Hematopoietic multipotent progenitor cell (in vitro differentiated cells): ENCODE measurements at places on chromosomes 12 and 14.

- DNase-seq: no peak
Measured at GRCh38 chr12:2483713-2484112, 311.1 kb upstream of the FKBP4 start.

- DNase-seq: no peak
Measured at GRCh38 chr12:52123487-52124186, 44.1 kb downstream of the SMIM41 start.

GRCh38 chr14:68282479-68283377 is 463.1 kb downstream of the RAD51B start:
- no peak for DNase-seq

- no peak for DNase-seq
Measured at GRCh38 chr14:83828406-83828805, 1701.5 kb upstream of the FLRT2 start.

DNA sequence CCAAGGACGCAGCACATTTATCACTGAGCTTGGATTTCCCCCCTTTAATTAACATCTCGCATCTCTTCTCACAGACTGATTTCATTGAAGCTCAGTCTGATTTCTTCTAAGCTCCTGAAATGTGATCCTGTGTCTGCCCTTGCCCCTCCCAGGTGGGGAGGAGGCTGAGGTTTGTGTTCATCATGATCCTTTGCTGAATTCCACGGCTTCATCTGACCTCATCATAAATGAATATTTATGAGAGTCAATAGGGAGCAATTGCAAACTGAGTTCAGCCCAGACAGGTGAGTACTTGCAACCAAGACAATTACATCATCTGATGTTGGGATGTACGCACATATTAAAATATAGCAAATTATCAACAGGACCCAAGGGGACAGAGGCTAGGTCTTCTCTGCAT is 72.4 kb downstream of the MAP1LC3B2 start:
- no peak for DNase-seq

DNA sequence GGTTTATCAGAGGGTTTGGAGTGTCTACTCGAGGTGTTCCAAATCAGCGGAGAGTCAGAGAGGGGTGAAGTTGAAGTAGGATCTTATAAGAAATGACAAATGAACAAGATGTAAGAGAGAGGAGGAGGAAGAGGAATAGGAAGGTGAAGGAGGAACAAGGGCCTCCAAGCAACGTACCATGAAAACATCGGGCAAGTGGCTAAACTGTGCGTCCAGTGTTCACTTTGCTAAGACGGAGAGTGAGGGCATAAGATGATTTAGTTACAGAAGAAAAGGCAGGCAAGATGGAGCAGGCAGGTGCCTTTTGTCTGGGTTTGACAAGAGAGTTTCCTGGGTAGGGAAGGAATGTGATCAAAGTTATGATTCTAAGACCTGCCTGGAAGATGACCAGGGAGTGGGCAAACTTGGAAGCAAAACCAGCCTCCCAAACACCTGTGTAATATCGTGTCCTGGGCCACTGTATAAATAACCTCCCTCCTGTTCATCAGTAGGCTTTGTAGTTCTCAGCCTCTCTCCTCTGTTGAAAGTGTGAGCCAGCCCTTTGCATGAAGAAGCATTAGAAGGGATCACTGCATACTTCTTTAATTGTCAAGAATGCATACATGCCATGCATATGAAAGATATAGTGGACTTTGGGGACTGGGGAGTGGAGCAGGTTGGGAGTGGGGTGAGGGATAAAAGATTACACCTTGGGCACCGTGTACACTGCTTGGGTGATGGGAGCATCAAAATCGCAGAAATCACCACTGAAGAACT is 111.4 kb downstream of the ZFP36L1 start:
- DNase-seq: no peak

DNA sequence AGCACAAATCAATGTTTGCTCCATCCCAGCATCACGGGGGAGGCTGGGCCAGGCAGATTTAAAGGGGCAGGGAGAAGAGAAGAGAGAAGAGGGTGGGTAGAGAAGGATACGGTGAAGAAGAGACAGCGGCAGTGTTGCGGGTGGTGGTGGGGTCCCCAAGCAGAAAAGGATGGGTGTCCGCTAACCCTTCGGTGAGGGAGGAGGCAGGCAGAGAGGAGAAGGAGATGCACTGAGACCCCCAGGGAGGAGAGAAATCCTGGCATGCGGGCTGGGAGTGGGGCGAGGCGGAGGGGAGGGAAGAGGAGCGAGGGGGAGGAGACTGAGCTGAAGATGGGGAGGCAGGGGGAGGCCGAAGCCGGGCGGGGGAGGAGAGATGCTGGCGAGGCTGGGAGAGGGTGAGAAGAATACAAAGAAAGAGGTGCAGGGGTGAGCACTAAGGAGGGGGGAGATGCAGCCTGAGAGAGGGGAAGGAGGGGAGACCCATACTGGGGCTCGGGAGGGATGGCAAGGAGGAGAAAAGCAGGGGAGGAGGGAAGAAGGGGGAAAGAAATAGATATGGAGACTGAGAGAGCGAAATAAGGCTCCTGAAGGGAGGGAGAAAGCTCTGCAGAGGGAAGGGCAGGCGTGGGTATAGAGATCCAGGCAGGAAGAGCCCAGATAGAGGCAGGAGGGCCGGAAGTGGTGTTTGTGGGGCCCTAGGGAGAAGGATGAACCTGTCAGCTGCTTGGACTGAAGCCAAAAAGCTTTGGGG is at the start of gene JPH4:
Gene JPH4, minus strand, starts transcription at position 231 of the 751 bp plus-strand sequence. CDS start 1,337 bp downstream, outside the sequence.
- DNase-seq: no peak

DNA sequence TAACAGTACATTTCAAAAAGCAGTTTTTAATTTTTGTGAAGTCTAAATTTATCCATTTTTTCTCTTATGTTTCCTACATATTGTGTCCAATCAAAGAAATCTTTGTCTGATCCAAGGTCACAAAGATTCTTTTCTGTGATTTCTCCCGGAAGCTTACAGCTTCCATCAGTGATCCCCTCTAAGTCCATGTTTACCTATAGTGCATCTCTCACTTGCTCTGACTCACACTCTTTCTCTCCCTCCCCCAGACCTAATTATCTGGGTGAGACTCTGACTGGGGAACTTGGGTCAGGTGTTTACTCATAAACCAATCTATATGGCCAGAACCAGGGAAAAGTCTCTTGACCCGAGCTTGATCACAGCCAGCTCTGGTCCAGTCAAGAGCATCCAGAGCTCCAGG is 224.4 kb downstream of the SPTSSA start:
- DNase-seq: no peak

GRCh38 chr14:100786131-100786530 is 39.8 kb upstream of the MEG3 start:
- no peak for DNase-seq

- DNase-seq: no peak
Measured at GRCh38 chr14:62168564-62169155, 406.4 kb downstream of the SNAPC1 start.

DNA sequence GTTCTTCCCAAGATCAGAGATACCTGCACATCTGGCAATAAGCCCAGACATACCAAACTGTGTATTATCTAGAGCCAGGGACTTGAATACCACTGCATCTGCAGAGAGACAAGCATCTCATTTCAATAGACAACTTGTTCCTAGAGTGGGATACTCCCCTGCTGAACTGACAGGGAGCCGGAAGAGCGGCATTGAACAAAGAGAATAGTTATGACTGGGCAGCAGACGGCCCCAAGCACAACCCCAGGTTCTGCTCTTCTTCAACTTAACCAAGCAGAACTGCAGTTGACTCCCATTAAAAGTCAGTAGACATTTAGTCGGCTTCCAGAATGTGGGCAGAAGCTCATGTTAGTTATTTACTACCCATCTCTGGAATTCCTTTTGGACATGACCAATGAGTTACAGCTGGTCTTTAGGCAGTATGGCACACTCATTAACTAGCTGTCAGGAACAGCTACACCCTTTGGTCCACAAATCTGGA is 112.9 kb downstream of the HMGA2 start:
- no peak for DNase-seq

GRCh38 chr12:42992826-42993225 is 403.3 kb upstream of the PRICKLE1 start:
- no peak for DNase-seq

DNA sequence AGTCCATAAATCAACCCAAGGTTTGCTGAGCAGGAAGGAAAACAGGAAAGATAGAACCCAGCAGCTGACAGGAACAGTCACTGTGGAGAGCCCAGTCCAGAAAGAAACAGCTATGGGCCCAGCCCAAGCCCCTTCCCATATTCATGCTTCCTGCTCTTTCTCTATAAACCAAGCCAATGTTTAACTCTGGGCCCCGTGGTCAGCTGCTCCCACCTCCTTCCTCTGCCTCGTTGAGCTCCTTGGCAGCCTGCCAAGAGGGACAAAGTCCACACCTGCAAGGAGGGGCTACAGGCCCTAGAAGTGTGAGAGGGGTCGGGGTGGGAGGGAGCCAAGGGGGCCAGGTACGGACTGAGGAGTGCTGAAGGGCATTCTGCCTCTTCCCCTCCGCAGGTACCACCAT is 10.0 kb downstream of the SLC6A13 start:
- no peak for DNase-seq

GRCh38 chr14:32038876-32039275 is 38.2 kb upstream of the ARHGAP5 start:
- DNase-seq: no peak

DNA sequence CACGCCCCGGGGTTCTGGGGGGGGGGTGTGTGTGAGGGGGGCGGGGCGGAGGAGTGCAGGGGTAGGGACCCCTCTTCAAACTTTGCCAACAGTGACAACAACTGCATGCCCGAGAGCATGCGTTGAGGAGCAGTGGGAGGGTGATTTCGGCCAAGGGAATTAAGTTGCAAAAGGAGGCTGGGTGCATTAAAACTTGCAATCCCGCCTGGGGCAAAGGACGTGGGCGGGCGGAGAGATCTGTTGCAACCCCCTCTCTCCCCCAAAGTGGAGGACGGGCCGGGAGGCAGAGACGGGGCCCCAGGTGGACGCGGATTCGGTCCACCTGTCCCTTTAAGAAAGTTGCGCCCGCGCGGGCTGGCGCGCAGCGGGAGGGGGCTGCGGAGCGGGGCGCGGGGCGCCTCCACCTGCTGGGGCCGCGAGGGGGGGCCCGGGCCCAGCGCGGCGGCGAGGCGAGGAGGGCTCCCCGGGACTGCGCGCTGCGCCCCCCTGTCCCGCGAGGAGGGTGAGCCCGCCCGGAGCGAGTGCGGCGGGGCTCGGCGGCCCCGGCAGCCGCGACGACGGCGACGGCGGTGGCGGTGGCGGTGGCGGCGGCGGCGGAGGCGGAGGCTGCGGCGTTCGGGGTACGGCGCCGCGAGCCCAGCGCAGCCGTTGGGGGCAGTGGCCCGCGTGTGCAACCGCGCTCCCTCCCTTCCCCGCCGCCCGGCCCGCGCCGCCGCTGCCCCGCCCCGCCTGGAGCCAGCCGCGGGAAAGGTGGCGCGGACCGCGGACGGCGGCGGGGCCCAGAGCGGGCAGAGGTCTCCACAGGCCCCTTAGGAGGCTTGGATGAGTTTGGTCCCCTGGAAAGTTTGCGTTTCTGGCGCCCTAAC is 530 bp upstream of the FOXN4 start:
- no peak for DNase-seq

DNA sequence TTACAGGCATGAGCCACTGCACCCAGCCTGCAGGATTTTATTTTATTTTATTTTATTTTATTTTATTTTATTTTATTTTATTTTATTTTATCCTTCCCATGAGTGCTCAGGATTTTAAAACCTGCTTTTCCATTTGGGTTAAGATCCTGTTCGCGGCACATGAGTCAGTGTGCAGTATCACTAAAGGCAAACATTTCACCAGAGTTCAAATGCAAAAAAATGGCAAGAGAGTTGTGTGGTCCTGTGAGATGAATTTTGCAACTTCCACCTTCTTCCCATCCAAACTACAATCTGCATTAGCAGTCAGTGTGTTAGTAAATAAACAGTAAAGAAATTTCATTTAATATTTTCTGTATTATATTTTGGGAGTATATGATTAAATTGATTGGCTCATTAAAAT is 29.0 kb downstream of the MOAP1 start:
- no peak for DNase-seq
